ENCODE measurements at places on chromosomes 7 and 10.

DNA sequence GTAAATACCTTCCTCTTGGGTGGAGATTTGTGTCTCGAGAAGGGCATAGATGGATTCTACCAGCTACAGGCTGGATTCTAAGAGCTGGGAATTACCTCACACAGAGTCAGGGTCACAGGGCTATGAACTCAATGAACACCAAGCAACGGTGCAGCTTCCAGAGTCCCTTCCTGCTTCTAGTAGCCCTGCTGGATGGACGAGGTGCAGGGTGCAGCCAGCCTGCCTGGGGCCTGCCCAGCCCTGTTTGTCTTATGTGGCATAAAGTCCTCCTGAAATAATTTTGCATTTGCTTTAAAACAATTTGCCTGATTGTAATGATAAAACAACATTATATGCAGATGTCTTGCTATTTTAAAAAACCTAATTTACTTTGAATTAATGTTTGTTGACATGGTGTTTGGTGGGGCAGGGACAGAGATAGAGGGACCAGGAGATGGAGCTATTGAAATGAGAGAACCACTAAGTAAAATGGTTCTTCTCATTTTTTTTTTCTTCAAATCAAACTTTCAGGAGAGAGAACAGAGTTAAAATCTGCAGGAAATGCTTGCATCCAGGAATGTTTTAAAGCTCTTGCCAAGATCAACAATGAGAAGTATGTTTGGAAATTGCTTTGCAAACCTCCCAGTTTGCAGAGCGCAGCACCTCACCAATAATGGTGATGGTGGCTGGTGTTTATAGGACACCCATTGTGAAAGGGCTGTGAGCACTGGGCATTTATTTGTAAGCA is 305.4 kb upstream of the PODXL start:
- DNase-seq, result no peak
- H3K36me3 ChIP-seq, result no peaks in the 10 kb centered on the region
- no peaks in the 10 kb centered on the region for H3K4me1 ChIP-seq
- H3K27me3 ChIP-seq, result no peaks in the 10 kb centered on the region
- H3K27ac ChIP-seq, result no peak overlapping the region

GRCh38 chr7:4602905-4603842 is 78.9 kb upstream of the FOXK1 start:
- H3K4me3 ChIP-seq, result no peak overlapping the region
- no peak overlapping the region for H3K27ac ChIP-seq
- H3K4me1 ChIP-seq, result no peaks in the 10 kb centered on the region
- no peak for DNase-seq
- no peaks in the 10 kb centered on the region for H3K36me3 ChIP-seq

DNA sequence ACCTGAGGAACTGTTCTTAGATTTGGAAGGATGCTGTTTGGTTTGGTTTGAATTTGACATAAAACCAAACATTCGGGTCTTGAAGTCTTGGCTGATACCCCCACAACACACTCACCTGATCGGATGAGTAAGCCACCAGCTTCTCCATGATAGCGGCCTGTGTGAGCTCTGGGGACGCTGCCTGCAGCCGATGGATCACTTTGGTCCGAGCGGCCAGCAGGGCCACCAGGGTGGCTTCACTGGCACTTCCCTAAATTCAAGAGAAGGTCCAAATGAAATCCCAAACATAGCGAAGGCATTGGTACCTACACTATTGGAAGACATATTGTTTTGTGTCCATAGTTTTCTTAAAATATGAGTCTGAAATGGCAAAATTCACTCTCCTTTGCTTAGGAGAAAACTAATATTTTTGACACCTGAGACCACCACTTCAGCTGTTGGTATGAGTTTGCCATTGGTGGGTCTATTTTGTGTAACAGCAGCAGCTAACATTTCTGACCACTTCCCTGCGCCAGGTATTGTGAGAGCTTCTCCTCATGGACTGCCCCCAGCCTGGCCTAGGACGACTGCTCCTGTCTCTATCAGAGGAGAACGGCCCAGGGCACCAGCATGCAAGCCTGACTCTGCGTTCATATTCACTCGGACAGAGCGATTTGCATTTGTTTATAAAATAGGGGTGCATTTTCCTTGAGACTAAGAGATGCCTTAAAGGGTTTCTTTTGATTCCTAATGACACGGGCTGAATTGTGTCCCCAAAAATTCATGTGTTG is 35.9 kb downstream of the DDC start:
- H3K4me3 ChIP-seq, result no peak overlapping the region
- H3K27me3 ChIP-seq, result no peaks in the 10 kb centered on the region
- no peaks in the 10 kb centered on the region for H3K4me1 ChIP-seq
- H3K36me3 ChIP-seq, result no peaks in the 10 kb centered on the region
- DNase-seq, result no peak

DNA sequence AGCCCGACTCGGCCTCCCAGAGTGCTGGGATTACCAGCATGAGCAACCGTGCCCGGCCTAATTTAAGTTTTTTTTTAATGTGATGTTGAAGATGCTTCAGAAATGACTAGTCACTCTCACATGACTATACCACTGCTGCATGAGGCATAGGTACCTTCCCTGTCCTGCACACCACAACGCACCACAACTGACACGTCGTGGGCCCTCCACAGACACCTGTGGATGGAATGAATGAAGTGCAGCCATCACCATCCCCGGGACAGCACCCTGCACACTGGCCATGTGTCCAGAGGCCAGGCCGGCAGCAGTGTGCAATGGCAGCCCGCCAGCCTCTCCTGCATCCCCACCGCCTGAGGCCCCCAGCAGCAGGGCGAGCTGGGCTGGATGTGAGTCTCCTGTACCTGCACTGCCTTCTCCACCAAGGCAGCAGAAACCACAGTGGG is 55.1 kb downstream of the VOPP1 start:
- H3K4me1 ChIP-seq, result peaks cover 4% of the 10 kb centered on the region
- no peaks in the 10 kb centered on the region for H3K36me3 ChIP-seq
- DNase-seq, result no peak
- no peak overlapping the region for H3K4me3 ChIP-seq
- no peak overlapping the region for H3K27ac ChIP-seq

DNA sequence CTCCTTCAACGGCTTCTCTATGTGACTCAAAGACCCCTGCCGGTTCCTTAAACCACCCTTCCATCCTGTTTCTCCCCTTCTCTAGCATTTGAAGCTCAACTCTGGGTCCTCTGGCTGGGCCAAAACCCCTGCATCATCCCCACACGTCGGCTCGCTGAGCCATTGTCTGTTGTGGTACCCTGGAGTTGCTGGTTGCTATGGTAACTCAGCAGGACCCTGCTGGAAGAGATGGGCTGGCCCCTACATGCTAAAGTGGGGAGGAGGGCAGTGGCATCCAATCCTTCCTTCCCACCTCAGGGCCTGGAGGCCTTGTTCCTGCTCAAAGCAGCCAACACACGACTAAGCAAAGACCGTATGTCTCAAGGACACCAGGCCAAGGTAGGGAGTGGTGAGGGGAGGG is 452.5 kb downstream of the PLXNA4 start:
- no peaks in the 10 kb centered on the region for H3K4me1 ChIP-seq
- no peaks in the 10 kb centered on the region for H3K36me3 ChIP-seq
- H3K27me3 ChIP-seq, result no peaks in the 10 kb centered on the region
- no peak overlapping the region for H3K27ac ChIP-seq
- H3K4me3 ChIP-seq, result no peak overlapping the region
- DNase-seq, result no peak

DNA sequence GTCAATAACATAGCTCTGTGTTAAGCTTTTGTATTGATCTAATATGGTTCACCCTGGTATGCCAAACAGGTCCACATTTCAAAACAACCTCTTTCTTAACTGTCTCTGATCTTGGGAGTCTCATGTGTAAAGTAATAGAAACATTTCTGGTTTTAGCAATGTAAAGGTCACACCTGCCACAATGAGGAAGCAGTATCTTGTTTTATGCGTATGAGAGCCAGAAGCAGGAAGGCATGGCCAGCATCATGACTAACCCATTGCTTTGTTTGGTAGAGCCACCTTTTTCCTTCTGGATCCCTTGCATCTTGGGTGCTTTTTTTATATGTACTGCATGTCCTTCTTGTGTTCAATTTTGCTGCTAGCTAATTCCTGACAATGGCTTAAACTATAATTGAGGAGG is 411.3 kb upstream of the SEMA3C start:
- H3K36me3 ChIP-seq, result no peaks in the 10 kb centered on the region
- no peak for DNase-seq
- H3K27ac ChIP-seq, result no peak overlapping the region
- no peak overlapping the region for H3K4me3 ChIP-seq
- no peaks in the 10 kb centered on the region for H3K27me3 ChIP-seq
- no peaks in the 10 kb centered on the region for H3K4me1 ChIP-seq

DNA sequence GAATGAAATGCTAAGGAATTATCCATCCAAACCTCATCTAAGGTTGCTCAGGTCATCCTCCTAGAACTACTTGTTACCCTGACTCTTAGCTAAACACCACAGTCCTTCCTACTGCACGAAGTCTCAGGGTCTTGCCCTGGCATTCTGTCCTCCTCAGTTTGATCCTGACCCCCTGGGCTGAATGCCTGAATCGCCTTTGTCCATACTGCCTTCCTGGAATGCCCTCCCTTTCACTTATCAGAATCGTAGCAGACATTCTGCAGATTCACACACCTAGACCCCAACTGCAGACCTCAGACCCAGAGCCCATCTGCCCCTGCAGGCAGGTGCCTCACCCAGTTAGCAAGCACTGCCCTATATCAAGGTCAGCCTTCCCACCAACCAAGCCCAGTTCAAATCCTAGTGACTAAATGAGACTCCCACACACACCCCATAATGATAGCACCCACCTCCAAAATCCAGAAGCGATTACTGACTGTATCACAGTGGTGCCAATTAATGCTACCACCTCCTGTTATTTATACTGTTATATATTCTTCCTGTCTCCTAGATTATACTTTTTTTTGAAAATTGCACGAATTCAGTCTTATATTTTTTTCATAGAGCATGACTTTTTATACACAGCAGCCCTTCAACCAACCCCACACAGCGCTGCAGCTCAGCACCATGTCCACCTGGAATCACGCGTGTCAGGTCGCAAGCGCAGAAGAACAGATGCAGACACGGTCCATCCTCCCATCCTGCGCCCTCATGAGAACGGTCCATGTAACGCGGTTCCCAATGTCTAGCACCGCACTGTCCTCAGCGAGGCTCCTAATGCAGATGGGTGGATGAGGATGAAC is 3.7 kb downstream of the PARD3 start:
- H3K4me1 ChIP-seq, result peaks cover 4% of the 10 kb centered on the region
- H3K27ac ChIP-seq, result no peak overlapping the region
- no peak overlapping the region for H3K4me3 ChIP-seq
- no peak for DNase-seq
- no peaks in the 10 kb centered on the region for H3K27me3 ChIP-seq

DNA sequence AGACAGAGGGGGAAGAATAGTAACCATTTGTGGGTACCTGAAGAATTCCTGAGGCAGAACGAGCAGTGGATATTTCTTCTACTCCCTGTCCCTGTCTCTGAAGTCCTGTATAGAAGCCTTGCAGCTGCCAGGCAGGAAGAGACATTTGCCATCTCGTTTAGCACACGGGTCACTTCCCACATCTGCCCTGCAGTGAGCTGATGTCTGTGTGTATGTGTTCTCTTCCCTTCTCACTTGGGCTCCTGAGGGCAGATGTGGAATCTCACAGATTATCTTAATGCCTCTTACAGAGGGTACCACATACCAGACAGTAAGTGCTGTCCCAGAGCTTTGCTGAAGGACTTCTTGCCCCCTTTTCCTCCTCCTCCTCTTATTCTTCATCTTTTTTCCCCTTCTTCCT is 14.1 kb upstream of the TRPV6 start:
- peaks cover 1% of the 10 kb centered on the region for H3K4me1 ChIP-seq
- no peak for DNase-seq
- no peak overlapping the region for H3K27ac ChIP-seq
- H3K27me3 ChIP-seq, result no peaks in the 10 kb centered on the region
- no peaks in the 10 kb centered on the region for H3K36me3 ChIP-seq

DNA sequence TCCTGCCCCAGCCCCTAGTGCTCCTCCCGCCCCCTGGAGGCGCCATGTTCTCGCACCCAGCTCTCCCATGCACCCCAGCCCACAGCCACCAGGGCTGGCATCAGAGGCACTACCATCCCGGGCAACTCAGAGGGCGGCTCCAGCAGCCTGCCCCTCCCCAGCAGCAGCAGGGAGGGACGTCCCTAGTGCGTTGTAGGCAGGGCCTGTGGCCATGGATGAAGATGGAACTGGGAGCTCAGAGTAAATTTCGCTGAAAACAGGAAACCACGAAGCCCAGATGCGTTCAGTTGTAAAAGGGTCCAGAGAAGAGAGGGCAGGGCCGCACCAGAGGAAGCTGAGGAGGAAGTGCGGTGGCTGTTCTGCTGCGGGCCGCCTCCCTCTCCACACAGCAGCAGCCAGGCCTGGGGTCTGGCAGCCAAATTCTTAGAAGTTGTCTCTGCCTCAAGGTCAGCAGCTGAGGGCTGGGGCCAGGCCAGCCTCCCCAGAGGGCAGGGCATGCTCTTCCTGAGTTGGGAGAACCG is 24.6 kb downstream of the VSIR start:
- no peaks in the 10 kb centered on the region for H3K27me3 ChIP-seq
- H3K36me3 ChIP-seq, result no peaks in the 10 kb centered on the region

DNA sequence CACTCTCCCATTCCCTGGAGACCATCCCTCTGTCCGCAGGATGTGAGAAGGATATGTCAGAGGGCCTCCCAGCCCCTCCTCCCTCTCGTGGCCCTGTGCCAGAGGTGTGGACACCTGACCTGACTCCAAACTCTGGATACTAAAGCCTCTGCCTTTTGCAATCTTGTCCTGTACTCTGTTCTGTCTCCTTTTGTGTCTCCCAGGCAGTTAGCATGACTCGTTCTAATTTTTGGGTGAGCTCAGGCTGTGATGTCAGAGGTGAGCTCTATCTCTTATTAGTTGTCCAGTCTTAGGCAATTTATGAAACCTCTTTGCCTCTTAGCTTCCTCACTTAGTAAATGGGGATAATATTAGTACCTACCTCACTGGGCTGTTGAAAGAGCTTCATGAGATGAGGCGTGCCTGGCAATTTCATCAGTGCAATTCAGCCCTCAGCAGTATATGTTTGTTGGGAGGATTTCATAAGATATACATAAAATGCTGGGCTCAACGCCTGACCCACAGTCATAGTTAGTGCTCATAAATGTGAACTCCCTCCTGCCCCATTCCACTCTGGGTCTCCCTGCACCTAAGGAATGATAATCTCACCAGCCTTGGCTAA is 10.9 kb downstream of the MARVELD1 start:
- no peak for DNase-seq
- H3K36me3 ChIP-seq, result no peaks in the 10 kb centered on the region
- peaks cover under 1% of the 10 kb centered on the region for H3K4me1 ChIP-seq
- no peak overlapping the region for H3K27ac ChIP-seq
- H3K27me3 ChIP-seq, result no peaks in the 10 kb centered on the region
- H3K4me3 ChIP-seq, result no peak overlapping the region

All from prostate gland (tissue), 2 donors.